ENCODE measurements at places on chromosomes 4 and X.
A peak's percentile ranks its signal among the peaks of the same experiment; 100 is the strongest.

GRCh38 chr4:122819708-122820449 lies 6.8 kb upstream of the FGF2 start:
- no peak for DNase-seq

DNA sequence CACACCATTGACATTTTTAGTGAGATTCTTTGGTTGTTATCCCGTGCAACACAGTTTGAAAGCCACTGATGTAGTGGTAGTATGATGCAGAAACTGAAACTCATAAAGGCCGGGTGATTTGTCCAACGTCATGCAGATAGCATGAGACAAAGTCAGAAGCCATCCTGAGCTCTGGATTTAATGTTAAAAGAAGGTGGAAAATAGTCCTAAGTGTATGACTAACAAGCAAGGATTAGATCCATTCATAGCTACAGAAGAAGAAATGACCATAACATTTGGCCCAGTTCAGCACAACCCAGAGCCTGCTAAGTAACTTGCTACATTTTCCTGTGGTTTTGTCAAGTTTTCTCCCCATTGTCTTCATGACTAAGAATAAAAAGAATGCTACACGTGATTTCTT lies 142.4 kb downstream of the AMELX start:
- no peak for DNase-seq

GRCh38 chr4:8419222-8420041 lies 21.1 kb downstream of the ACOX3 start:
- DNase-seq = no peak

GRCh38 chrX:70553516-70553915 lies 108.9 kb downstream of the DLG3 start:
- DNase-seq = no peak

GRCh38 chrX:47873123-47873522 lies 36.4 kb downstream of the ZNF81 start:
- no peak for DNase-seq

DNA sequence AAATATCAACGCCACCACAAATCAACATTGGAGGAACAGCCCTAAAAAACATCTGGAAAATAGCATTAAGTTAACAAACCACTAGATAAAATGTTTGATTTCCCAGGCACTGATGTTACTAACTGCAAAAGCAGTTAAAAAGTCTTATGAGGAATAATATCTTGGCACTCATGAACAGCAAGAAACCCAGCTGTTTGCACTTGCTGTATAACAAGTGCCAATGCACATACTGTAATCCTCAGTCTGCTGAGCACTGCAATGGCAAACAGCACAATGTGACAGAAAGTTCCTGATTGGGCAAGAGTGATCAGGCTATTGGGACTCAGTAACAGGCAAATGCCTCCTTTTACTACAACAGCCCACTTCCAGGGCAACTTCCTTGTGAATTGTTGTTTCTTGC lies 20.8 kb upstream of the SEC24B start:
- DNase-seq = no peak

DNA sequence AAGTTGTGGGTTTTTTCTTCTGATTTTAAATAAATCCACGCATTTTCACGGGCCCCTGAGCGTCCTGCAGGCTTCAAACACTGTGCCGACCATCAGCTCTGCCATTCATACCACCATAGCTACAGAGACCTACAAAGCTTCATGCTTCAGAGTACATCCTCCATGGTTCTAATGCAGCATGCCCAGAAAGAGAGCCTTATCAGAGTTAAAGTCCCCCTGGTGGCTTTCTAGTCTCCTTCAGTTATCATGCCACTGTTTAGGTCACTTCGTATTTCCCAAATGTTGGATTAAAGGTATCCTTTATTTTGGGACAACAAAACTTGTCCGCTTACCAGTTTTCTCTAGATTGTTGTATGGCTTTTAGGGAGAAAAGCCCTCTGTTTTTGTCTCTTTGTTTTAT lies 66.7 kb upstream of the VCX2 start:
- DNase-seq = no peak

DNA sequence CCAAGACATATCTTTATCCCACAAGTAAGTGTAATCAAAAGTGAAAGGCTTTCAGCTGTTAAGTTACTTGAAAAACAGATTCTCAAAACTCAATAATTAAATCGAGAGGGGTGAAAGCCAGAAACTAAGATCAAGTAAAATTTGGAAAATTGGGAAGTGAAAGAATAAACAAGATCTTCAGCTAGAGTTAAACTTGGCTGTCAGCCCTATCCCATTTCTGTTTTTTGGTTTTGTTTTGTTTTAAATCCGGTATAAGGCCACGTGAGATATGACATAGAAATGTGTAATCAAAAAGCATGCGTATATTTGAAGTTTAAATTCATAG lies 856.8 kb downstream of the STIM2 start:
- DNase-seq = no peak

GRCh38 chr4:145935253-145936141 lies 3.1 kb downstream of the ZNF827 start:
- peak; percentile 54 for DNase-seq

GRCh38 chrX:75883446-75883845 lies 98.4 kb upstream of the MAGEE2 start:
- no peak for DNase-seq

DNA sequence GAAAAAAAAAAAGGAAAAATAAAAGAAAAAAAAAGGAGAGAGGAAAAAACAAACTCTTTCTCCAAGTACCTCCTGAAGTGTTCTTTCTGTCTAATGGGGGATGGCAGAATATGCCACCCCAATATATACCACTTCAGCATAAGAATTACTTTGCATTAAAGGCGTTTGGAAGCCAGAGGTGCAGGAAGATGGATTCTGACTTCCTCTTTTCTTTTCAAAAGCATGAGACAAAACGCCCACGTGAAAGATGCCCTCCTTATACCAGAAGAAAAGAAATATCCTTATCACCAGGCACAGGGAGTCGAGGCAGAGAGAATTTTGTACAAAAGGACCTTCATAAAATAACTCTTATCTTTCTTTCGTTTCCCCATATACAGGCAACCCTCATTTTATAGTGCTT lies 40.9 kb downstream of the COX18 start:
- peak; percentile 39 for DNase-seq

GRCh38 chrX:45186643-45187026 lies 14.0 kb downstream of the DIPK2B start:
- DNase-seq = no peak

DNA sequence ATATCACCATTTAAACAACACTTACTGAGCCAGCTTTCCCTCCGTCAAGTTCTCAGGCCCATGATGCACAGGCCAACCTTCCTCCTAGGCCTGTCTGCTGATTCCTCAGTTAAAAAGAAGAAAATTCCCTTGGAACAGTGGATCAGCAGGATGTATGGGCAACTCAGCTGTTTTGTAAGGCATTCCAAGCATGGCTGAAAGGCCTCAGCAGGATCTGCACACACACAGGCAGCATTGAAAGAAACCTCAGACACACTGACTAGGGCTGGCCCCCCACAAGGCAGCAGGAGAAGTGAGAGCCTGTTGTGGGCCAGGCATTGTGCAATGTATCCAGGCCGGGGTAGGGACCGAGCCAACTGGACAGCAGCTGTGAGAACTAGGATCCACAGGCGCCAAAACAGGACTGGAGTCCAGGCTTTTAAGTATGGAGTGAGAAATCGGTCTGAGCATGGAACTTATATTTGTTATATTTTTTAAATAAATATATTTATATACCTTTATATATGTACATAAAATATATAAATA lies 171.4 kb downstream of the NWD2 start:
- no peak for DNase-seq

Measured in hematopoietic multipotent progenitor cell treated with erythropoietin and hydrocortisone succinate and interleukin-3 and kit ligand, for 8 days (in vitro differentiated cells).